ENCODE measurements at places on chromosomes 16 and 17.

DNA sequence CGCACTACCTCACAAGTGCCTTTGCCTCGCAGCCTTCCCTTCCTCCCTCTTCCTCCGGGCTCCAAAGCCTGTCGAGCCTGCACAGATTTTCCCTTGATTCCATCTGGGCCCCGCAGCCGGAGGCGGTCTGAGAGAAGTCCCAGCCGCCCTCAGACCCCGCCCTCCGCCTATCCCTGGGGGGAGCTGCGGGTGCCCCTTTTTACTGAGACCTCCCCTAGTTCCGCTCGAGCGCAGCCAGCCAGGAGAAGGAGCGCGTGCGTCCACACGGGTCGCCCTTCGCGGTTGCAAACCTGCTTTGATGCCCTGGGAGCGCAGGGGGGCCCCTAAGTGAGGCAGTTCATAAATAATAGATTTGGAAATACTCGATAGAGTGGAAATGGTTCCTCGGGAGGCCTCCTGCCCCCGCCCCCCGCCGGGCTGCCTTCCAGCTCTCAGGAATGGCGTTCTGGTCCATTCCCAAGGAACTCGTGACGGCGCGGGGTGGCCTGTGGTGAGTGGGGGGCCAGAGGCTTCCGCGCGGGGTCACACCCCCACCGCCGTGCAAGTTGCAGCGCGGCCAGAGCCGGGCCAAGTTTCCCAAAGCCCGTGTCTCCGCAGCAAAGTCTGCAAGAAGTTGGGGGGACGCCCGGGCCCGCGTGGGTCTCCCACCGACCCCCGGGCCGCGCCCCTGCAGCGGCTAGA lies 610 bp downstream of the C16orf74 start:
- DNase-seq: peak; percentile 23

DNA sequence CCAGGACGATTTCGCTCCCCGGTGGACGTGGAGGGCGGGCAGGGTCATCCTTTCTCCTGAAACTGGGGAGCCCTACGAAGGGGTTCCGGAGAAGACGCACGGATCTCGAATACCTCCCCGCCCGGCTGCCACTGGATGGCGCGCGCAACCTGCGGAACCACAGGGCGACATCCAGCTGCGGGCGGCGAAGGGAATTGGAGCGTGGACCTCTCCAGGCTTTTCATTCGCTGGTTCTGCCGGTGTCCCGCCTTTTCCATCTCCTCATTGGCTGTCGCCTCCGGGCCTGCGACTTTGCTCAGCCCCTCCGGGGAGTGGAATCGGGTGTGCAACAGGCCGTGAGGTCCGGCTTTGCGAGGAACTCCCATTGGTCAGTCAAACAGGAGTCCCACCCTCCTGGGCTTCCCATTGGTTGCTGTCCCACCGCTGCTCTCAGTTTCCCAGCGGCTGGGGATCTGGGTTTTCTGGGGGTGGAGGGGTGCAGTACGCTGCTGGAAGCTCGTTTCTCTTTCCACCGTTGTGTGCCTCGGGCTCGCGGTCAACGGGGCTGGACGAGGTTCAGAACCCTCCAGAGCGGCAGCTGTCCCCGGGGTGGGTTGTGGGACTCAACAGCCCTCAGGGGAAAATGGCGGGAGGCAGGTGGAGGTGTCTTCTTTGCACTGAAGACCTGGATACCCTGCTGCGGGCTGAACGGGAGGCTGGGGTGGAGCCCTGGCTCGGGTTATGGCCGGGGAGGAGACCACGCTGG lies 14.5 kb downstream of the OR1D5 start:
- peak; percentile 97 for DNase-seq

DNA sequence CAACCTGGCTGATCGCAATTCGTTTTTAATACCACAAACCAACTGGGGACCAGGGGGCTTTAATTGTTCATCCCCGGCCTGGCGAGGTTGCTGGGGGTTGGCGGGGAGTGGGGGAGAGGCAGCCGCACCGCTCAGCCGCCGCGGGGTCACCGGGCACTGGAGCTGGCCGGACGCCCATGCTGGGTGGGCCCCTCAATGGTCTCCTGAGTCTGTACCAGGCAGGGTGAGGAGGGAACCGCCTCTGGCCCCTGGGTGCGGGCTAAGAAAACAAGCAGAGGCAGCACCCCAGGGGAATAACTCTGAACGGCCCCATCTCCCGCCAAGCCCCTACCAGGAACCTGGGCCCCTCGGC lies 43.9 kb downstream of the ACTG1 start:
- DNase-seq: no peak

DNA sequence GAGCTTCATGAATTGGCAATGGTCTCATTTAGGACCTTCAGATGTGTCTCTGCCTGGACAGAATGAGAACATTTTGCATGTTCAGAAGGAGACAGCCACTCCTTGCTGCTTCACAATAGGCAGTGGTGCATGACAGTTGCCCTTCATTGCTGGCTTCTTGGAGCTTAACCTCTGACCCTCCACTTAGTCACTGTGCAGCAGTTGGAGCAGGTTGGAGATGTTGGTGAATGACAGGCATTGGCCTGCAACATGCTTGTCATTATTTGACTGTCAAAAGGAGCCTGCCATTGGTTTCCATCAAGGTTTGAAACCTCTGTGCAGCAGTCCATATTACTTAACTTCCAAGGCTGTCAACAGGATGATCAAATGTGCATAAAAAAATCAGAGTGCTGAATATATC lies 22.7 kb downstream of the FTO start:
- DNase-seq: no peak

- no peak for DNase-seq
Measured at GRCh38 chr17:80031691-80032430, 3.8 kb downstream of the TBC1D16 start.

GRCh38 chr17:31391496-31391949 lies at the start of gene RAB11FIP4:
Gene RAB11FIP4, plus strand, starts transcription at chr17:31391675. Its CDS starts 178 bp downstream, at chr17:31391853.
- peak; percentile 20 for DNase-seq

DNA sequence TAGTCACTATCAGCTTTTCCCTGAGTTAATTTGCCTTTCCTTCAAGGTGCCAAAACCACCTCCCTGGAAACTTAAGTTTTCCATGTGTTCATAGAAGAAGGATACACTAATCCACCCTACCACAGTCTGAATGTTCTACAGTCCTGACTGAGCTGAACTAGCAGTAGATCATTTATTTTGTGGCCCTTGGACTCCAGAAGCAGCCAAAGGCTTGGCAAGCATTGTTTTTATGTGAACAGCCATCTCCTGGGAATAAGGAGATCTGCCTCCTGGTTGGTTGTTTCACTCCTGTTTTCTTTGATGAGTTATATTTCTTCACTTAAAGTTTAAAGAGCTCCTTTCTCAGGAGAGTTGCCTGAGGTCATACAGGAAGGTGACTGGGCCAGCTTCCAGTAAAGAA lies 634.6 kb upstream of the SOX9 start:
- no peak for DNase-seq

Measured in activated naive CD4-positive, alpha-beta T cell treated with anti-CD3 and anti-CD28 coated beads for 36 hours (primary cell).